ENCODE measurements at places on chromosomes 7 and 10. TPM values are rescaled to one million over a fixed set of nuclear protein-coding genes. Genes with fewer than 3 reads are reported as not detected.

Gene TRIM4
- 4.6 TPM for total RNA-seq

DNA sequence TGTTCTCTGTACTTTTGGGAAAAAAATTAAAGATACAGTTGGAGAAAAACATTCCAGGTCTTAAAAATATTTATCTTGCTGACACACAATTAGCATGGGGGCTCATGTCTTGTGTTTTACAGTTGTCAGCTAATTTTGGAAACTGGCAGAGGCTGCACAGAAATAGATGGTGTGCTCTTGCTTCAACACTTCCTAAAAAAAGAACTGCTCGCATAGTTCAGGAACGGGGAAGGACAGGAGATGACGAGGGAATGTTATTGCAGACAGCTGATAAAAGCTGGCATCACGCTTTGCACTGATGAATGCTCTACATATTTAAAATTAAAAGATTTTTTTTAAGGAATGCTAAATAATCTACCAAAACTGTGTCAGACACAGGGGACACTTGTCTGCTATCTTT, 103.5 kb upstream of the CELF2 start:
- DNase-seq: no peak

GRCh38 chr10:103695584-103696005, 159.8 kb downstream of the SH3PXD2A start:
- no peak for DNase-seq

Gene FEZF1
- 0.61 TPM for total RNA-seq

DNA sequence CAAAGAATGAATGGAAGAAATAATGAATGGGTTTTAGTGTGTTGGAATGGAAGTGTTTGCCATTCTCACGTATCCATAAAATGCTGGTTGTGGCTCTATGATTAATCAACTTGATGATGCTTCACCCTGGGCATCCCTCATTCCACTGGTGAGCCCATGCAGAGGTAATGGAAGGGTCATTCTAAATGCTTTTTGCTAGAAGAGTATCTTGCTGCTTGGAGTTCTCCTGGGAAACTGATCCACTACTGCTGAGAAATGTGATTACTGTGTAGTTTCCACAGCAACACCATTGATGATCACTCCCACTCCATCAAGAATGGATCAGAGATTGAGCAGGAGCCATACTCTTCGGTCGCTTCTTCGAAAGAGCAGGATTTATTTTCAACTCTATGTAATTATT, 101.6 kb downstream of the ARL5B start:
- DNase-seq: no peak

Gene TMEM176A
- 0.31 TPM for total RNA-seq

DNA sequence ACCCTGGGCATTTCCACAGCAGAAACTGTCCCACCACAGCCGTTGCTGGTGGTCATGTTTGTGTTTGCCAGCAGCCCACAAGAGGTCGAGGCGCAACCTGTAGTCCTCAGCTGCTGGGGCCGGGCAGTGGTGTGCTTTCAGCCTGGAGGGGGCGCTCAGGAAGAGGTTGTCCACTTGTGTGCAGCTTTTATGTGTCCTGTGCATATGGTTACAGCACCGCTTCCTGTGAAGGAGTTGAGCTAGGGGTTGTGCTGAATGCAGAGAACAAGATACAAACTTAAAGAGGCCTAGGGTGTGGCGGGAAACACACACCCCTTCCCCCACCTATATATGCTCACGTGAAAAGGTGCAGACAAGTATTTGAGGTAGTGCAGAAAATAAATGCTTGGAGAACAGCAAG, 29.5 kb upstream of the PFKFB3 start:
- no peak for DNase-seq

DNA sequence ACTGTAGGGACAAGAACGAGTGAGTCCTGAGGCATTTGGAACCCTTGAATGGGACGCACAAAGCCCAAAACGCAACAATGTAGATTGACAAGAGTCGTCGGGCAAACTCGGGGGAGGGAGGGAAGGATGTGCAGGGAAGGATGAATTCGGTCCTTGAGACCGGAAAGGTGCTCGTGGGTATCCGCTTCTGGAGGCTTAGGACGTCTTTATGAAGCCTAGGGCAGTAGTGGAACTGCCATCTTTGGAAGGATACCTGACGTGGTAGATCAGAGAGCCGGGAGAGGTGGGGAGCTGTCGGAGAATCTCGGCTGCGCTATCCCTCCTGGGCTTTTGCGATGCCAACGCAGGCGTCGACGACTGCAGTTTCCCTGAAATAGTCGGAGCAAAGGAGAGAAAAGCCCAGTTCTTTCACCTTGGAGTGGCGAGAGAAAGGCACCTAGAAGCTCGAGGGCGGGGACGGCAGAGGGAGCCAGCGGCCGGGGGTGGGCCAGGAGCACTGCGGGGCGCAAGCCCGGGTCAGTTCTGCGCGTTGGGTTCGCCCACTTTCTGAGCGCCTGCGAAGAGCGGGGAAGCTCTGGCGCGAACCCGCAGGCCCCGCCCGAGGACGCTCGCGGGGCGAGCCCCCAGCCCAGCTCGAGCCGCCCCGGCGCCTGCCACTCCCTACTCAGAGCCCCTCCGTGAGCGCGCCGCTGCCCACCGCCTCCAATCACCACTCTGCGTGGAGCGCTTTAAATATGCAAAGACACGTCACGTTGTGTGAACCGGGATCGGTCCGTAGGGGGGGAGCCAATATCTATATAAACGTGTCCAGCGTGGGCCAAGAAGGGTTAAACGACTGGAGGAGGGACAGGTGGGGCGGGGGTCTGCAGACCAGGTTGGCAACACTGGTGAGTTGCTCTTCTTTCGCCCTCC, at the start of gene CYP26C1:
CYP26C1 (plus strand) TSS at position 824 of the 912 bp plus-strand sequence. CDS start 466 bp downstream, outside the sequence.
- DNase-seq: no peak

Gene STK32C
- total RNA-seq: 13.6 TPM

Gene PNLIPRP3
- not detected for total RNA-seq

Measured in astrocyte (in vitro differentiated cells and primary cell).